ENCODE measurements at places on chromosomes 12 and 14. TPM values are rescaled to one million over a fixed set of nuclear protein-coding genes. Genes with fewer than 3 reads are reported as not detected.

- H3K27me3 ChIP-seq = no peaks in the 10 kb centered on the region
- H3K27ac ChIP-seq = peak overlapping the region; percentile 45
- no peak for DNase-seq
- H3K4me1 ChIP-seq = peaks cover 8% of the 10 kb centered on the region
- H3K4me3 ChIP-seq = no peak overlapping the region
Observed at GRCh38 chr14:68522510-68523325, 270.1 kb downstream of the ZFP36L1 start.

- no peak within 1 kb of the TSS for H3K4me3 ChIP-seq
- no peaks in the 10 kb centered on the region for H3K4me1 ChIP-seq
- no peak within 1 kb of the TSS for H3K27ac ChIP-seq
Observed at GRCh38 chr12:80443974-80444666, at the start of gene PTPRQ. TSS of gene PTPRQ (plus strand) at chr12:80444235. CDS start at chr12:80444346, 111 bp downstream.

DNA sequence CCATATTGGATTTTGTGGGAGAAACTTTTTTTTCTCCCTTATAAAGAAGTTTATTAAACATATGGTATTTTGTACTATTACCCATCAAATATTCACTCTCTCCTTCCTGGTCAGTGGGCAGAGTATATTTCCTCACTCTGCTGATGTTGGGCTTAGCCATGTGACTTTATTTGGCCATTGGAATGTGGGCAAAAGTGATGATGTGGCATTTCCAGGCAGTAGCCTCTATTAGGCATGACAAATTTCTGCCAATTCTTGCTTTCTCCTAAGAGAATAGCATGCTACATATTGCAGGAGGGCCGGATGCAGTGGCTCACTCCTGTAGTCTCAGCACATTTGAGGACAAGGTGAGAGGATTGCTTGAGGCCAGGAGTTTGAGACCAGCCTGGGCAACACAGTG lies 24.4 kb upstream of the WSCD2 start:
- no peak overlapping the region for H3K27ac ChIP-seq
- no peaks in the 10 kb centered on the region for H3K27me3 ChIP-seq
- no peaks in the 10 kb centered on the region for H3K4me1 ChIP-seq
- no peaks in the 10 kb centered on the region for H3K36me3 ChIP-seq
- no peak overlapping the region for H3K4me3 ChIP-seq

GRCh38 chr12:89225401-89225800 lies 126.9 kb downstream of the DUSP6 start:
- H3K4me1 ChIP-seq = no peaks in the 10 kb centered on the region
- peak; percentile 55 for DNase-seq
- H3K27ac ChIP-seq = no peak overlapping the region

DNA sequence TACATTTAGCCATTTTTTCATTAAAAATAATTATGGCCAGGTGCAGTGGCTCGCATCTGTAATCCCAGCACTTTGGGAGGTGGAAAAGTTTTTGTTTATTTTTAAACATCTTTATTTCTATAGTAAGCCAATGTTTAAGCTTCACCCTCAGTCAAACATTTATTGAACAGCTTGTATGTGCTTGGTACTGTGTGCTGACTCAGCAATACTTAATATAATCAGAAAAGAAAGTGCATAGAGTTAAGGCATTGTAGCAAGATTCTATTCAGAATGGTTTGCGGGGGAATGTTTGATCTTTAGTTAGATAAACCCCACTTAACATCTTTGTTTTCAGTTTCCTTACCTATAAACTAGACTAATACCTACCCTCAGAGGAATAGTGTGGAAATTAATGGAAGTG lies 11.1 kb downstream of the ACTR6 start:
- no peaks in the 10 kb centered on the region for H3K27me3 ChIP-seq
- H3K4me1 ChIP-seq = no peaks in the 10 kb centered on the region
- H3K27ac ChIP-seq = no peak overlapping the region
- H3K4me3 ChIP-seq = no peak overlapping the region

GRCh38 chr14:28831126-28831525 lies 64.5 kb downstream of the FOXG1 start:
- H3K4me3 ChIP-seq = no peak overlapping the region
- no peaks in the 10 kb centered on the region for H3K27me3 ChIP-seq
- H3K36me3 ChIP-seq = no peaks in the 10 kb centered on the region
- no peak for DNase-seq

GRCh38 chr14:32224737-32225377 lies 21.8 kb upstream of the RNU6-8 start:
- H3K4me3 ChIP-seq = no peak overlapping the region
- H3K27me3 ChIP-seq = no peaks in the 10 kb centered on the region
- peak; percentile 65 for DNase-seq
- H3K27ac ChIP-seq = no peak overlapping the region
- no peaks in the 10 kb centered on the region for H3K36me3 ChIP-seq
- peaks cover 16% of the 10 kb centered on the region for H3K4me1 ChIP-seq

DNA sequence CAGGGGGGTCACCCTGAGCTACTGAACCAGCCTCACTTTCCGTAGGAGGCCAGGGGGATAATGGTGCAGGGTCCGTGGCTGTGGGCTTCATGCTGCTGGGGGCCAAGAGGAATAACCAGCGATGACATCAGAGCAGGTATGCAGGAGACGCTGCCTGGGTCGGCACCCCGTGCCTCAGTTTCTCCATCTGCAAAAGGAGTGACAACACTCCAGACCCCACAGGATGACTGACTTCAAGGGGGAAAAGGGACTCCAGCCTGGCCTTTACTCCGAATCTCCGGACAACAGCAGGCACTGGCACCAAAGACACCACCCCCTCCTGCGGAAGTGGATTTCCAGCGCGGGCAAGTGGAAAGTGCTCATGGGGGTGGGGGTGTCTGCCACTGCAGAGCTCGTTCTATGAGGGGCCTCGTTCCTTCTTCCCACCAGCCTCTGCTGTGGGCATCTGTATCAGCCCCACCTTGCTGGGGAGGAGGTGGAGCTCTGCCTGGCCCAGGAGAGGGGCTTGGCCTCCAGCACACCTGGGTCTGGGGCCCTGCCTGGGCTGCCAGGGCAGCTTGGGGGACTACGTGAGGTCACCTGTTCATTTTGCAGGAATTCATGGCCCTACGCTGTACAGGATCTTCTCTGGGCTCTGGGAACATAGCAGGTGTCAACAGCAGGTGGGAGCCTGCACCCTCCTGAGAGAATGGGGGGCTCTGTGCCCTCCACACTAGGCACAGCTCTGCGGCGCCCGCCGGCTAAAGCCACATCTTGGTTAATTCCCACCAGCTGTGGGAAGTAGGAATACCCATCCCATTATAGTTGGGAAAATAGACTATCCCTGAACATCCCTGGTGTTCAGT lies 216.6 kb upstream of the C14orf180 start:
- peak; percentile 13 for DNase-seq
- H3K36me3 ChIP-seq = no peaks in the 10 kb centered on the region
- H3K4me1 ChIP-seq = no peaks in the 10 kb centered on the region
- H3K27me3 ChIP-seq = no peaks in the 10 kb centered on the region

GRCh38 chr12:102539651-102540553 lies 59.5 kb upstream of the IGF1 start:
- no peak overlapping the region for H3K4me3 ChIP-seq
- peak; percentile 81 for DNase-seq
- H3K36me3 ChIP-seq = no peaks in the 10 kb centered on the region
- no peaks in the 10 kb centered on the region for H3K27me3 ChIP-seq

GRCh38 chr12:116708826-116709756 lies 28.8 kb downstream of the SPRING1 start:
- H3K4me3 ChIP-seq = no peak overlapping the region
- H3K27me3 ChIP-seq = peaks cover 11% of the 10 kb centered on the region
- no peak overlapping the region for H3K27ac ChIP-seq
- peak; percentile 78 for DNase-seq

DNA sequence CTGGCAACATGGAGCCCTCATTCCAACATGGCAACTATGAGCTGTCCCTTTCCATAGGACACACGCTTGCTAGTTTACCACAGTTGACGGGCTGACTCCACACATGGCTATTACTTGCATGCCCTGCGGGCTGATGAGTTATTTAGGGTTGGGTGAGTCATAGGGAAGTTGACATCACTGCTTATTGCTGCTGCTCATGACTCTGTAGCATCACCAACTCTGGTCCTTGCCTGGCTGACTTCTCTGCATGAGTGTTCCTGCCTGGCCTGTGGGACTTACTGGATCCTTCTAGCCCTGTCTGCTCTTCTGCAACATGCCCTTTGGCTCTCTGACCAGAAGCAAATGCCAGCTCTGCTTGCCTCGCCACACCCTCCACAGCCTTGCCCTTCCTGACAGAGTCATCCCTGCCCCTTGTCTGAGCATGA lies 199.5 kb downstream of the ANO6 start:
- H3K36me3 ChIP-seq = peaks cover 76% of the 10 kb centered on the region
- DNase-seq = no peak
- no peak overlapping the region for H3K27ac ChIP-seq
- H3K4me1 ChIP-seq = no peaks in the 10 kb centered on the region
- H3K4me3 ChIP-seq = no peak overlapping the region

DNA sequence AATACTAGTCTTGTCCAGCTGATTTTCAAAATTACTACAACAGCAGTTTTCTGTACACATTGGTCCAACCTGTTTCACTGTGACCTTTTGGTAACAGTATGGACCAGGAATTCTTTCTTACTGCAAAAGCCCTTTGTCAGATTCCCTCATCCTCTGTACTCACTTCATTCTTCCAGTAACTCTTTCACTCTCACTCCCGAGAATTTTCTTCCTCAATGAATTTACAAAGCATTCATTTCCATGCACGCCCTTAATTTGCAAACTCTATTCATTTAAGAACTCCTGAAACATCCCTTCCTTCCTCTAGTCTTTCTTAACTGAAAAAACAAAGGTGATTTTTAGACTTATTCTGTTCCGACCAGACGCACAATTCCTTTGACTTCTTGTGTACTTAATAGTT lies 238.2 kb downstream of the NELL2 start:
- H3K36me3 ChIP-seq = no peaks in the 10 kb centered on the region
- DNase-seq = no peak
- no peak overlapping the region for H3K27ac ChIP-seq

DNA sequence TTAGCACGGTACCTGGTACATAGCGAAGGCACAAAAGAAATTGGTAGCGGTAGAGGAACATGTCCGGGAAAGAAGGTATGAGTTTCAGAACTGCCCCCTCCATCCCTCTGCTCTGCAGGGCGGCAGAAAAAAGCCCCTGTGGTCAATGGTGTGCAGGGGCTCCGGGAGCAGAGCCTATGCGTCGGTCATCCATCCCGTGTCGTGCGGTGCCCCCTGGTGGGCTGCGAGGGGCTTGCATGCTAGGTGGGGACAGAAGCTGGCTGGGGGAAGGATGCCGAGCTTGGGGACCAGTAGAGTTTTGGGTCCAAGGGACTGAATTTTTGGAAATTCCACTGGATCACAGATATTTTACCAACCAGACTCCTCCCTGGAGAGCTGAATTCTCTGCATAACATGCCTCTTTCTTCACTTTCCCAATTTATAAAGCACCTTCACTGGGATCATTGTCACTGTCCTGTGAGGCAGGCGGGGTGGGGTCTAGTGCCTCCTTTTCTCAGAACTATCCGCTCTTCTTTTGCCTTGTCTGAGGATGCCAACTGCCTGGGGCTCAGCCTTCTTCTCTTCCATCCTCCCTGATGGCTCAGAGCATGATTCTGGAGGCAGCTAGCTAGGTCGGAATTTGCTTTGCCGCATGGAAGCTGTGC lies 148.7 kb downstream of the SMOC1 start:
- peaks cover 31% of the 10 kb centered on the region for H3K27me3 ChIP-seq
- no peak overlapping the region for H3K4me3 ChIP-seq
- H3K27ac ChIP-seq = no peak overlapping the region
- H3K4me1 ChIP-seq = peaks cover 5% of the 10 kb centered on the region

DNA sequence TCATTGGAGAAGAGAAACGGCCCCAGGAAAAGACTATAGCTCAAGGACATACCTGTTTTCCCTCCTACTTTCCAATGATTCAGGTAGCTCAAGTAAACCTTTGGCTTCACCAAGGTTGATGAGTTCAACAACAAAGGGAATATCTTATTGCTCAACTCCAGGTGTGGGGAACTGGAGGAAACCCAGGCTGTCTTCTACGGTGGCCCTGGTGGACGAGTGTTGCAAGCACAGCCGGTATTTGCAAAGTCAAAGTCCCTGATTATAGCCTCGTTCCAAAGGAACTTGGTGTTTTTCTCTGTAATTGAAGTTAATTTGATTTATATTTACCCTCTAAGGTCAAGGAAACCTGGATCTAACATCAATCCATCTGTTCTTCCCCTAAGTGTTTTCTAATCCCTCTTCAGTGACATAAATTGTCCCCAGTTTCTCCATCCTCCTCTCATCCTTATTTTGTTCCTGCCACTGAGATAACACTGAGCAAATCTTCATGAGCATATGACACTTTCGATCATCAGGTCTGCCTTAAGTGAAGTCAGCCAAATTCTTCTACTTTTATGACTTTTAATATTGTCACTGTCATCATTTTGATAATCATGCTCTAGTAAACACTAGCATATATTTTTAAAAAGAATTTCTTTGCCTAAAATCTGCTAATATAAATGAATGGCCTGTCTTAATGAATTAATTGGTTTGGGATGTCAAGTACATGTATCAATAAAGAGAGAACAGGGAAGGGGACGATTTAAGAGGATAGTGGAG lies 174.6 kb upstream of the TBX3 start:
- no peaks in the 10 kb centered on the region for H3K36me3 ChIP-seq
- H3K4me1 ChIP-seq = no peaks in the 10 kb centered on the region
- no peak overlapping the region for H3K27ac ChIP-seq
- DNase-seq = peak; percentile 85
- no peak overlapping the region for H3K4me3 ChIP-seq

DNA sequence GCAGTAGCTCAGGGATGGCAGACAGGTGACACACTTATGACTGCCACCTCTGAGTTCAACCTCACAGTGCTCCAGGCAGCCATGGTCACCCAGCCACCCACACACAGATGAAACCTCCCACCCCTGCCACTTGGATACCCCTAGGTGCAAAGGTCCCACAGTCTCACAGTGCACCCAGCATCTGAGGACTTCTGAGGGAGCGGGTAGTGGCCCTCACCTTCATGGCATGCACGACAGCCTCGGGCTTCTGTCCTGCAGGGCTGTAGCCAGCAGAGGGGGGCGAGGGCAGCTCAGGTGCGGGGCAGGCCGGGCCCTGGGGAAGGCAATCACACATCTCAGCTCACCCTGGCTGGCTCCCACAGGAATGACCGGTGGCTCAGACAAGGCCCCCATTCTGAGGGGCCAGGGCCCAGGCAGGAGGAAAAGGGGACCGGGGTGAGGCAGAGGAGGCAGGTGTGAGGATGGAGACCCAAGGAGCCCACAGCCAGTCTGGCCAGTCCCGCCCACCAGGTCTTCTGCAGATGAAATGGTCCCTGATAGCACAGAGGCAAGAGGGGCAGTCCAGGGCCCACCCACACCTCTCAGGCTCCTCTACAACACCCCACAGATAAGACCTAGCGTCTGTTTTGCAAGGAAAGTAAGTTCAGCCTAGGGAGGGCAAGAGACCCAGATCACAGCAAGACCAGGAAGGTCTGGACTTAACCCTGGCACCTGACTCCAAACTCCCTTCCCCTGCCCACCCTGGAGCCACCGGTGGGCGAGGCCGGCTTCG lies 35.8 kb downstream of the CCNK start:
- H3K4me1 ChIP-seq = peaks cover 3% of the 10 kb centered on the region
- no peaks in the 10 kb centered on the region for H3K27me3 ChIP-seq
- H3K4me3 ChIP-seq = no peak overlapping the region
- no peak overlapping the region for H3K27ac ChIP-seq
- peaks cover 6% of the 10 kb centered on the region for H3K36me3 ChIP-seq

ERBB3 gene
- total RNA-seq = 45.7 TPM

RIMBP2 gene
- 0.13 TPM for total RNA-seq

MANSC4 gene
- total RNA-seq = not detected

BBS10 gene
- 9.3 TPM for total RNA-seq

CIROP gene
- total RNA-seq = 1.6 TPM

EIF5 gene
- 269 TPM for total RNA-seq

AQP6 gene
- 0.20 TPM for total RNA-seq

EMP1 gene
- total RNA-seq = 0.97 TPM

METTL17 gene
- 80.2 TPM for total RNA-seq

ADGRD1 gene
- total RNA-seq = 2.1 TPM

SPSB2 gene
- total RNA-seq = 33.8 TPM

Measured in endodermal cell (in vitro differentiated cells).